ENCODE measurements at places on chromosomes 3 and 15. TPM values are rescaled to one million over a fixed set of nuclear protein-coding genes. Genes with fewer than 3 reads are reported as not detected.

DNA sequence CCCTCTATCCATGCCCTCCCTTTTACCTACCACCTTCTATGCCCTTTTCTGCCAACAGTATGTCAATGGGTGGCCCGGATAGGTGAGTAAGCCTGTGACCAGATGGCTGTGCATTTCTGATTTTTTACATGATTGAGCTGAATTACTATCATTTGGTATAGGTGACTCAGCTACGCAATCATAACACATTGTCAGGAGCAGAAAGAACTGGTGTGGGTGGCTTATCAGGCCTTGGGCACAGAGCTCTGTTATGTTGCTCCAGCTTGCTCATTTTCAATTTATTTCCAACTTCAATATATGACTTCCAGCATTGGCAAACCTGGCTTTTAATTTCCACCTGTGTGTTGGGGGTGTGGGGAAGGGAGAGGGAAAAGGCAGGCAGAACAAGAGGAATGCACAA, 86.6 kb upstream of the AGBL1 start:
- H3K36me3 ChIP-seq, result no peaks in the 10 kb centered on the region
- no peak for DNase-seq
- H3K27me3 ChIP-seq, result peaks cover 9% of the 10 kb centered on the region

DNA sequence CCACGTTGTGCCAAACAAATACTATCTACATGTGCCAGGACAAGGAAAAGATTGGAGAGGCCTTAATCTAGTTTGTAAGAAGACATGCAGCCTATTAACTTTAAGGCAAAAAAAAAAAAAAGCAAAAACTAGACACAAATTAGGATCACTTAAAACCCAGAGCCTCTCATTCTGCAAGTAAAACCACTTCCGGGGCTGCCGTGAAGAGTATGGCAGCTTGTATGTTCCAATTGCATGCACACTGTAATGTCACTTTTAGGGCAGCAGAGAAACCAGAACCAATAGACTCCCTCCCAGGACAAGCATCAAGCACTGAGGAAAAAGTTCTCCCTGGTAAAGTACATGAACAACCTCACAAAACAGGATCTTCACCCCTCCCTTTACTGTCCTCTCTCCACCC, 70.6 kb downstream of the RSL24D1 start:
- DNase-seq, result no peak
- H3K27me3 ChIP-seq, result no peaks in the 10 kb centered on the region
- no peaks in the 10 kb centered on the region for H3K36me3 ChIP-seq
- no peaks in the 10 kb centered on the region for H3K4me1 ChIP-seq

DNA sequence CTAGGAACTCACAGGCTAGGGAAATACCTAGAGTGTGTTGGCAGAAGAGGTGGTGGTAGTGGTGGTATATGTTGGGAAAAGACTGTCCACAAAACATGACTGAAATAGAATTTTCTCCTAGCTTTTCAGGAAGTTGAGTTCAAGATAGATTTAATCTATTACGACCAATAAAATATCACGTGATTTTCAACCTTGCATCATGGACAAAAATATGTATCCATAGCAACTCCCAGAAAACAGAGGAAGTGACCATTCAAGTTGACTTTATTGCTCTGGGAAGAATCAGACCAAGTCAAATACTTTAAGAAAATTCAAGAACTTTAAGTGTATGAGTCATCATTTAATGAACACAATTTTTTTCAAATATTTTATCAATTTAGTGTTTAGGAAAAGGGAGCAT, 347.0 kb upstream of the ZNF385D start:
- no peak for DNase-seq
- no peaks in the 10 kb centered on the region for H3K27me3 ChIP-seq
- H3K4me3 ChIP-seq, result no peak overlapping the region
- no peaks in the 10 kb centered on the region for H3K36me3 ChIP-seq

DNA sequence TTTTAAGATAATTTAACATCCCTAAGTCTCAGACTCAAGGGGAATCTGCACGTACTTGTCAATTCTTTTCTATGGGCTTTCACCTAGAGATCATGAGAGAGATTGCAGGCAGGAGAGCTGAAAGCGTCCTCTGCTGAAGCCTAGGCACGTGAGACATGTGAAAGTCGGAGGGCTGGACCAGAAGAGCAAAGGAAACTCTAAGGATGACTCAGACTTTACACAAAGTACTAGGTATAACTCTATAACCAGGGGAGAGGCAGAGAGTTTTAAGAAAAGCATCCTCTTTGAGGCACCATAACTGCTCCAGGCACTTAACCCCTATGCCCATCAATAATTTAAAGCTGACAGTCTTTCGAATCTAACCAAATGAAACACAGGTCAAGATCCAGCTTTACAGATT, 436.6 kb downstream of the VGLL3 start:
- no peak for DNase-seq
- H3K4me1 ChIP-seq, result no peaks in the 10 kb centered on the region

The C2CD4A gene
- not detected for total RNA-seq

GRCh38 chr15:76200083-76200465, 111.2 kb downstream of the ETFA start:
- peaks cover 52% of the 10 kb centered on the region for H3K4me1 ChIP-seq
- no peaks in the 10 kb centered on the region for H3K27me3 ChIP-seq
- no peaks in the 10 kb centered on the region for H3K36me3 ChIP-seq
- DNase-seq, result no peak
- no peak overlapping the region for H3K27ac ChIP-seq
- no peak overlapping the region for H3K4me3 ChIP-seq

The SMCO1 gene
- not detected for total RNA-seq

GRCh38 chr3:166270429-166270828, 433.2 kb upstream of the BCHE start:
- no peaks in the 10 kb centered on the region for H3K4me1 ChIP-seq
- H3K27me3 ChIP-seq, result no peaks in the 10 kb centered on the region
- H3K36me3 ChIP-seq, result no peaks in the 10 kb centered on the region
- no peak overlapping the region for H3K27ac ChIP-seq
- no peak for DNase-seq

DNA sequence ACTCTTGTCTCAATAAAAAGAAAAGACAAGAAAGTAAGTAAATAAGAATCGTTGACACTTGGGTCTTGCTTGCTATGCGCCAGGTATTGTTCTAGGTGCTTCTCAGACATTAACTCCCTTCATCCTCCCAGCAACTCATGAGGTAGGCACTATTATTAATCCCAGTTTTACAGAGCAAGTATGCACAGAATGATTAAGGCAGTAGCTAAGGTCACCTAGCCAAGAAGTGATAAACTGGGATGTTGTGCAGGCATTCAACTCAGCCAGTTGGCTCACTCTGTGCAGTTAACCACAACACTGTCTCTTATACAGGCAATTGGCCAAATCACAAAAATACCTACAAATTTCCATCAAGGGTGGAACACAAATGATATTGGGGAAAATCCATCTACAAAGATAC, 1.7 kb upstream of the C3orf33 start:
- no peak overlapping the region for H3K27ac ChIP-seq
- no peak overlapping the region for H3K4me3 ChIP-seq
- no peaks in the 10 kb centered on the region for H3K36me3 ChIP-seq
- H3K27me3 ChIP-seq, result no peaks in the 10 kb centered on the region
- no peak for DNase-seq

- no peaks in the 10 kb centered on the region for H3K27me3 ChIP-seq
- DNase-seq, result no peak
- no peaks in the 10 kb centered on the region for H3K36me3 ChIP-seq
- H3K4me1 ChIP-seq, result no peaks in the 10 kb centered on the region
Observed at GRCh38 chr3:71090207-71090606, 493.3 kb downstream of the FOXP1 start.

The SNX33 gene
- total RNA-seq, result 8.3 TPM

- peaks cover 4% of the 10 kb centered on the region for H3K4me1 ChIP-seq
- no peak overlapping the region for H3K27ac ChIP-seq
- H3K27me3 ChIP-seq, result no peaks in the 10 kb centered on the region
- H3K36me3 ChIP-seq, result no peaks in the 10 kb centered on the region
- H3K4me3 ChIP-seq, result no peak overlapping the region
Observed at GRCh38 chr3:53216723-53217122, 39.1 kb downstream of the TKT start.

DNA sequence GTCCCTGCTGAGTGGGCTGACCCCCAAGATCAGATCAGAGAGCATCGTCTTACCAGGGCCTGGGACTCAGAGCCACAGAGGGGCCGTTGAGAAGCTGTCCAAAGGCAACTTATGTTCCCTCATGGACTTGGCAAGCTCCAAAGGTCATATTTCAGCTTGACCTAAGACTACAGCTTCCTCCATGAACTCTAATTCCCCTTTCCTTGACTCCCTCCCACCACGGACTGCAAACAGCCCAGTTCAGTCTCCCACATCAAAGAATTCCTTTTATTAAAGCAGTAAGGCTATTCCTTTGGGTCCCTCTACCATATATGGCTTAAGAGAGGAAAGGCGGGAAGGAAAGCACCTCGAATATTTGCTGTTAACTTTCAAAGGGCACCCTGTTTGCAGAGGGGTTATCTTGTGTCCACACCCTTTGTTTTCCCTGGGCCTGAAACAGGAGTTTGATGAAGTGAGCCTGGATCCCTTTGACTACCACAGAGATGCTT, 146.1 kb upstream of the THBS1 start:
- H3K4me1 ChIP-seq, result no peaks in the 10 kb centered on the region
- H3K27ac ChIP-seq, result no peak overlapping the region
- H3K27me3 ChIP-seq, result no peaks in the 10 kb centered on the region
- no peaks in the 10 kb centered on the region for H3K36me3 ChIP-seq
- no peak overlapping the region for H3K4me3 ChIP-seq
- no peak for DNase-seq

The IQGAP1 gene
- total RNA-seq, result 113 TPM

The LHFPL4 gene
- total RNA-seq, result not detected

The PLA2G4D gene
- 0.34 TPM for total RNA-seq

GRCh38 chr3:185999221-185999620, 61.4 kb upstream of the TRA2B start:
- H3K36me3 ChIP-seq, result no peaks in the 10 kb centered on the region
- no peaks in the 10 kb centered on the region for H3K27me3 ChIP-seq
- H3K4me1 ChIP-seq, result no peaks in the 10 kb centered on the region
- H3K4me3 ChIP-seq, result no peak overlapping the region
- H3K27ac ChIP-seq, result no peak overlapping the region

DNA sequence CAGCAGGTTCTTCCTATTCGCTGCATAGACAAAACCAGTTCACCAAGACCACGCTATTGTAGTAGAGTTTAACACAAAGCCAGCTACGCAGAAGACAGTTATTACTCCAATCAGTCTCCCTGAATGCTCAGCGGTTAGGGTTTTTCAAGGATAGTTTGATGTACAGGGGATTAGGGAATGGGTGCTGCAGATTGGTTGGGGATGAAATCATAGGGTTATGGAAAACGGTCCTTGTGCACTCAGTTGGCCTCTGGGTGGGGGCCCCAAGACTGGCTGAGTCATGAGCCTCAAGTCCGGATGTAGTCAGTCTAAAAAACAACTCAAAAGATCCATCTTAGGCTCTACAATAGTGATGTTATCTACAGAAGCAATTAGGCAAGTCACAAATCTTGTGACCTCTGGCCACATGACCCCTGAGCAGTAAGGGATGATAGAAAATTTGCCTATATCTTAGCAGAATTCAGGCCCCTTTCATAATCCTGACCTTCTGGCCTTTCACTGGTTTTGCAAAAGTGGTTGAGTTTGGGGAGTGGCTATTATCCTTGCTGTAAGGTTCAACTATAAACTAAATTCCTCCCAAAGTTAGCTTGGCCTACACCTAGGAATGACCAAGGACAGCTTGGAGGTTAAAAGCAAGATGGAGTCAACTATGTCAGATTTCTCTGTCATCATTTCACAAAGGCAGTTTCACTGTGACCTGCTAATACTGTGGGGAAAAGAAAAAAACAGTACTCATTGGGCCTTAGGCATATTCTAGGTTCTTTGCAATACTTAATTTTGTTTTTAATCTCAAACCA, 57.7 kb downstream of the LIPC start:
- no peak overlapping the region for H3K4me3 ChIP-seq
- no peak for DNase-seq
- no peaks in the 10 kb centered on the region for H3K27me3 ChIP-seq
- no peak overlapping the region for H3K27ac ChIP-seq
- H3K4me1 ChIP-seq, result no peaks in the 10 kb centered on the region

The CGNL1 gene
- total RNA-seq, result 2.2 TPM

DNA sequence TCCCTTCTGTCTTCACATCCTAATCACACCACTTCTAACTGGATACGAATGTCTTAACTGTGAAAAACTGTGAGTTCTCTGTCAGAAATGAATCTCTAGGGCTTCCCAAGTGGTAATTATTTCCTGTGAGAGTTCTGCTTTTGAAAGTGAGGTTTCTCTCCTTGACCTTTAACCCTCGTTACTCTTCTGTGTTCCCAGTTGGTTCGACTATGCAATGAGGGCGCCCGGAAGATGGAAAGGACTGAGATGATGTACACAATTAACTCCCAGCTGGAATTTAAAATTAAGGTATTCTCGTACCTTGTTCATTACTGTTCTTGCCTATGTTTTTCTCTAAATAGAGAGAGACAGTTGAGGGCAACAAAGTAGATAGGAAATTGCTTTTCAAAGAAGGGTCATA, 96.5 kb downstream of the ARHGEF26 start:
- no peaks in the 10 kb centered on the region for H3K36me3 ChIP-seq
- no peak for DNase-seq
- no peaks in the 10 kb centered on the region for H3K4me1 ChIP-seq
- no peak overlapping the region for H3K27ac ChIP-seq
- no peak overlapping the region for H3K4me3 ChIP-seq

All from HCT116 (cell line).